AG08395 (cell line): ENCODE measurements at places on chromosomes 16 and 17.

DNA sequence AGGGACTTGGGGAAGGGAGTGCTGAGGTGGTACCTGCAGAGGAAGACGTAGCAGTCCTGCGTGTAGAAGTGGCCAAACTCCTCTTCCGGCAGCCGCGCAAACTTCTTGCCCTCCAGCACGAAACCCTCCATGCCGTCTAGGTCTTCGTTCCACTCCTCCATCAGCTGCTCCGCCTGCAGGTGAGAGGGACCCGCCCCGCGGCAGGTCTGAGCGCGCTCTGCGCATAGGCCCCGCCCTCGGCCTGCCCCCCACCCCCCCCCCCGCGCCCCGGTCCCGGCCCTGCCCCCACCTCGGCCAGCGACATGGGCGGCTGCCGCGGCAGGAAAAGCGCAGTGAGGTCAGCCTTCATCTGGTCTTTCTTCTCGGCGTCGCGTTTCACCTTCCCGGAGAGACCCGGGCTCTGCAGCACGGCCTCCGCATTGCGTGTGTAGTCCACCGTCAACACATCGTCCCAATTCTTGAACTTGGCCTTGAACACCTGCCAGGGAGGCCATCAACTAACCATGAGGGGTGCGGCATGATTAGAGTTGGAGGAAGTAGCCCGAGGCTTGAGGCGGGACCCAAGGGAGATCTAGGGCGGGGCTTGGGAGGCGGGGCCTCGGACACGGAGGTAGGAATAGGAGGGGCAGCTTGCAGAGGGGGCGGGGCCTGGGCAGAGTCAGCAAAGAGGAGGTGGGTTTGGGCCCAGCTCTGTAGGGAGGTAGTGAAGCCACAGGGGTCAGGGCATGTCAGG lies 11.5 kb downstream of the FLII start:
- peak; percentile 47 for DNase-seq

DNA sequence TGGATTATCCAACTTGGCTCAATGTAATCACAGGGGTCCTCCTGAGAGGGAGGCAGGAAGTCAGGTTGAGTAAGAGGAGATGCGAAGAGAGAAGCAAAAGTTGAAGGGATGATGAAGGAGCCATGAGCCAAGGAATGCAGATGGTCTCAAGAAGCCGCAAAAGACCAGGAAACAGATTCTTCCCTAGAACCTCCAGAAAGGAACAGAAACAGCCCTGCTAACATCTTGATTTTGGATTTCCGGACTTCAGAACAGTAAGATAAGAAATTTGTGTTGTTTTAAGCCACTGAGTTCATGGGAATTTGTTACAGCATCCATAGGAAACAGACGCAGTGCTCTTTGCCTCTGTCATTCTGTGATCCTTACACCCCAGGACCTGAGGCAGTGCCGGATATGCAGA lies 26.8 kb downstream of the CMTR2 start:
- DNase-seq: no peak

- no peak for DNase-seq
Measured at GRCh38 chr16:67825119-67825518, 17.0 kb upstream of the THAP11 start.

DNA sequence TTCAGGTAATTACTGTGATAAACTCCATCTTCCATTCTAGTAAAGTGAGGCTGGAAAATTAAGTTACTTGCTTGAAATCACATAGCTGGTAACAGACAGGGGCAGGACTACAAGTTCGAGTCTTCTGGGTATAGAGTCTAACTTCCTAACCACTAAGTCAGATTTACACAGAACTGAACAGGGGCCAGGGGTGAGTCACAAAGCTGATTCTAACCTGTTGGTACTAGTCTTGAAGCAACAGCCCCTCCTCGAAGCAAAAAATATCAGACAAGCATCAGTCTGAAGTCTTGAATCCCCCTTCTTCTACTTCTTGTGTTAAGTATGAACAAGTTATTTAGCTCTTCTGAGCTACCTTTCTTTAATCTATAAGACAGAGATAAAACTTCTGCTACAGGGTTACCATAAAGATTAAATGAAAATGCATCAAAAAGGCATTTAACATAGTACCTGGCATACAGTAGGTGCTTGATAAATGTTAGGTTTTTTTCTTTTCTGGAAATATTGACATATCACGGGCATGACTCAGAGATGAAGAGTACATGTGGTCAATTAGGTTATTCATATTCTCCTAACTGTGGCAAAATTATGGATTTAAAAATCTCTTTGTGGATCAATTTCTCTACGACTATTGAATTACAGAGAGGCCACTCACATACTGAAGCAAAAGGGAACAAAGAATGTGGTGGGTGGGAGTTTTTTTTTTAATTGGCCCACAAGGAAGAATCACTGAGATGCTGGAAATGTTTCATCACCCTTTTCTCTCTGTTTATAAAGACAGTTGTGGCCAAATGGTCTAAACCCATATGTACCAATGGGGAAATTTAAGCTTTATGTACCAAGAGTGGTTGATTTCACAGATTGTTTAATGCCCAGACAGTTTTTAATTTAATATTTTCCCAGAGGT lies 266.9 kb upstream of the DYNLRB2 start:
- peak; percentile 39 for DNase-seq

DNA sequence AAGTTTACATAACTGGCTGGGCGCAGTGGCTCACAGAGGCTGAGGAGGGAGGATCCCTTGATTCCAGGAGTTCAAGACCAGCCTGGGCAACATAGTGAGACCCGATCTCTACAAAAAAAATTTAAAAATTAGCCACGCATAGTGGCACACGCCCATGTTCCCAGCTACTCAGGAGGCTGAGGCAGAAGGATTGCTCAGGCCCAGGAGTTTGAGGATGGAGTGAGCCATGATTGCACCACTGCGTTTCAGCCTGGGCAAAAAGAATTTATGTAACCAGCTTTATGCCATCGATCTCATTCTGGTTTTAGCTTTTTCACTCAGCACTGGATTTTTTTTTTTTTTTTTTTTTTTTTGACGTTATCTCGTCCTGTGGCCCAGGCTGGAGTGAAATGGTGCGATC lies 9.1 kb upstream of the CD300E start:
- no peak for DNase-seq

DNA sequence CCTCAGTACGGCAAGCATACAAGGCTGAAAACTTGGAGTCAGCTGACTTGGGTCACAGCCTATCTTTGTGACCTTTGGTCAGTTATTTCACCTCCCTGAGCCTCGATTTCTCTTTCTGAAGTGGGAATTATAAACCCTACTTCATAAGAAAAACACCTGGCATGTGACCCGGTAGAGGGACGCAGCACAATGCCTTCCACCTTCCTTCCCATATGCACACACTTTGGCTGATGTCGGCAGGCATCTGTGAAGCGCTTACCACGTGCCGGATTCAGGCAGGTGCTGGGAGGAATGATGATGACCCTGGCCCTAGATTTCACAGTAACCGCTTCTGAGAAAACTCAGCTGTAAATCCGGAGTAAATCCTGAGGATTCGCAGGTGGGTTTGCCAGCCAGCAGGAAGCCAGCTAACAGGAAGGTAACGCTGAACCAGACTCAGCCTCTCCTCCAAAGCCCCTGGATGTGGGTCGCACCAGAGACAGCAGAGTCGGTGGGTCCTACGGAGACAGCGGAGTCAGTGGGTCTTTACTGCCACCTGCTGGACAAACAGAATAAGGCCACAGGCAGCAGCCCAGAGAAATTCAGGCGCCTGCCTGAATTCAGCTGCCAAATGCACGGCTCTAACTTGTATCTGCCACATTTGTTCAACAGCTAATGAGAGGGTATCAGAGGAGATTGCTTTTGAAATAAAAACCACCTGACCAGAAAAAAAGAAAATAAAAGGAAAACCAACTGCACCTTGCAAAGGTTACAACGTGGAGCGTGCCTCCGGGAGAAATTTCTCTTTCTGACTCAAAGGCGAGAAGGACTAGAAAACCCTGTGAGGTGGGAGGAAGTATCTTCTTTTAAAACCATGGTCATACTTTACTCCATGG lies 16.6 kb downstream of the COPRS start:
- peak; percentile 80 for DNase-seq

- peak; percentile 64 for DNase-seq
Measured at GRCh38 chr17:9905902-9906301, 831 bp upstream of the RCVRN start.

DNA sequence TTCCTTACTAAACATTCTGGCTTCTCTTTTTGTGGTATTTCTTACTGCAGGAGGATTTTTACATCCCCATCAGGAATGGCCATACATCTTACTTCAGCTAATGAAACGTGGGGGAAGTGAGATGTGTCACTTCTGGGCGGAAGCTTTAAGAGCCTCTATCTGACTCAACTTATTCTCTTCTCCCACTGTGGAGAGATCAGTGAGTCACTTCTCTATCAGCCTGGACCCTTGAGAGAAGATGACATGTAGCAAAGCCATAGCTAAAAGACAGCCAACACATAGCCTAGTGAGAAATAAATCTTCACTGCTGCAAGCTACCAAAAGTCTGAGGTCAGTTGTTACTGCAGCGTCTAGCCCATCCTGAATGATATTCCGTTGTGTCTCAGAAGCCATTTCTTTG lies 1066.7 kb upstream of the RBFOX1 start:
- DNase-seq: no peak
